Metanephros (tissue), 2 donors: ENCODE measurements at places on chromosomes 13 and 19. TPM values are rescaled to one million over a fixed set of nuclear protein-coding genes. Genes with fewer than 3 reads are reported as not detected.

The LNX2 gene
- 11.6 TPM for total RNA-seq

The GIPR gene
- 4.1 TPM for total RNA-seq

The ZNF888 gene
- 15.1 TPM for total RNA-seq

The GPR183 gene
- total RNA-seq, result 9.8 TPM

The CGB8 gene
- total RNA-seq, result not detected

The ZNF534 gene
- total RNA-seq, result 0.47 TPM

The AMER2 gene
- total RNA-seq, result 0.35 TPM

The FCAR gene
- 14.2 TPM for total RNA-seq

The NCAN gene
- total RNA-seq, result 0.23 TPM

The REEP6 gene
- total RNA-seq, result 4.0 TPM

The COX7A1 gene
- 36.9 TPM for total RNA-seq

The ICAM4 gene
- 3.0 TPM for total RNA-seq

The HIPK4 gene
- 0.06 TPM for total RNA-seq

The SIGLEC9 gene
- total RNA-seq, result 2.6 TPM

The NDUFA13 gene
- 100 TPM for total RNA-seq

The ADAT3 gene
- total RNA-seq, result 5.8 TPM

The DCT gene
- 0.41 TPM for total RNA-seq

The GFY gene
- not detected for total RNA-seq

The IL4I1 gene
- total RNA-seq, result 2.2 TPM

The PCDH20 gene
- 5.0 TPM for total RNA-seq

The PROZ gene
- 0.58 TPM for total RNA-seq

The C19orf67 gene
- not detected for total RNA-seq

The ZNF491 gene
- total RNA-seq, result 3.8 TPM

The F10 gene
- total RNA-seq, result 16.6 TPM

The FGF9 gene
- total RNA-seq, result 9.3 TPM

The ZNF536 gene
- 4.5 TPM for total RNA-seq

The CEACAM19 gene
- 4.1 TPM for total RNA-seq

The ZSCAN22 gene
- total RNA-seq, result 2.7 TPM

The ZNF415 gene
- 14.3 TPM for total RNA-seq

The NUP58 gene
- total RNA-seq, result 66.5 TPM

The LYL1 gene
- 24.1 TPM for total RNA-seq

The KIR2DL4 gene
- total RNA-seq, result not detected

The UHRF1 gene
- total RNA-seq, result 29.1 TPM

The RPL18 gene
- total RNA-seq, result 2,126 TPM

The ZNF66 gene
- total RNA-seq, result 10.9 TPM

The SULT2A1 gene
- 0.41 TPM for total RNA-seq

The BABAM1 gene
- total RNA-seq, result 60.1 TPM

The WDR88 gene
- total RNA-seq, result 0.18 TPM

The ZNF132 gene
- total RNA-seq, result 11.8 TPM

The SULT2B1 gene
- total RNA-seq, result not detected

The CDX2 gene
- total RNA-seq, result not detected

The SEMA6B gene
- total RNA-seq, result 6.4 TPM

The HRC gene
- 28.8 TPM for total RNA-seq

The CAB39L gene
- total RNA-seq, result 15.6 TPM

The INSL3 gene
- total RNA-seq, result not detected

The ZNF554 gene
- total RNA-seq, result 9.1 TPM

The ZNF229 gene
- total RNA-seq, result 10.8 TPM

The RETN gene
- total RNA-seq, result 6.5 TPM

The TUBA3C gene
- total RNA-seq, result not detected

The ZNF486 gene
- 28.2 TPM for total RNA-seq

The CHAMP1 gene
- total RNA-seq, result 12.6 TPM

The CACNG6 gene
- total RNA-seq, result 5.7 TPM

The CD37 gene
- total RNA-seq, result 16.5 TPM

The SIGLEC11 gene
- total RNA-seq, result 13.3 TPM
